ENCODE measurements at places on chromosomes 16 and 17.

DNA sequence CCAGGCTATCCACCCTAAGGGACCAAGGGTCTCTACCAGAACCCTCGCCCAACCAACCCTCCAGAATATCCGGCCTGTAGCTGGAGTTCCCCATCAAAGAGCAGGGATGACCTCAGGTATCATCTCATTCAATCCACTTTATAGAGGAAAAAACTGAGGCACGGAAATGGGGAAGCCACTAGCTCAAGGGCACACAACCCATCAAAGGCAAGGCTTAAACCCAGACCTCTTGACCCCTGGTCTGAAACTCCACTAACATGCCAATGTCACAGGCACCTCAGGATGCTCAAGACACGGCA, 1.6 kb downstream of the TBC1D10B start:
- DNase-seq = no peak

DNA sequence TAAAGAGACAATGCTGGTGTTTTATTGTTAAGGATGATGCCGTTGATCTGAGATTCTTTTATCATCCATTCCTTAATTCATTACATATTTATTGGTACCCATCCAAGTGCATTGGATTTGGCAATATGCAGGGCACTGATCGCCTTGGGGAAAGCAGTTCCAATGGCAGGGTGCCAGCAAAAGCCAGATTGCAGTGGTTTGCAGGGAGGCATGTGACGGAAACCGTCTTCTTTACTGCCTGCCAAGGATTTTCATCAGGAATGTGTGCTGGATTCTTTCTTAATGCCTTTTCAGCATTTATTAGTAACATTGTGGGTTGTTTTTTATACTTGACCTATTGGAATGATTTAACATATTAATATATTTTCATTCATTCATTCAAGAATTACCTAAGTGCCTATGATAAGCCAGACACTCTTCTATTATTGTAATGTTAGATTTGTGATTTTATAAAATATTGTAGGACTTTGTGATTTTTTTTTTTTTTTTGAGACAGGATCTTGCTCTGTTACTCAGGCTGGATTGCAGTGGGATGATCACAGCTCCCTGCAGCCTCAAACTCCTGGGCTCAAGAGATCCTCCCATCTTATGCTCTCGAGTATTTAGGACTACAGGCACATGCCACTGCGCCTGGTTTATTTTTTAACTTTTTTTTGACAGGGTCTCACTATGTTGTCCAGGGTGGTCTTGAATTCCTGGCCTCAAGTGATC, 93.4 kb upstream of the TNRC6A start:
- no peak for DNase-seq

- DNase-seq = no peak
These were observed 89.9 kb downstream of the NDE1 start for GRCh38 chr16:15739950-15740349.

DNA sequence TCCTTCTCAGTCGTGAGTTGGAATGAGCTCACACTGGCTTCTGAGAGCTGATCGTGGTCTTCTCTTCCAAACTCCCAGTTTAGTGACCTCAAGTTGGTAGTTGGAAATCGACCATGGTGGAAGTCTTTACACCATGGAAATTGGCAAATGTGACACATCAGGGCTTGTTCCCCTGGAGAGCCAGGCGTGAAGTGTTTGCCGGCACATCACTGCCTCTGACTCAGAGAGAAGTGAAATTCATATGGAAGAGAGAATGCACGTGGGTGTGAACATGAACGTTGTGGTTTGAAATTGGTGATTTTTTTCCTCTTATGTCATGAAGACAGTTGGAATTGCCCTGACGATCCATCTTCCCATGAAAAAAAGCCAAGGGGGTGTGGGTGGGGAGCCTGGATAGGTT, 47.4 kb downstream of the AXIN2 start:
- no peak for DNase-seq

DNA sequence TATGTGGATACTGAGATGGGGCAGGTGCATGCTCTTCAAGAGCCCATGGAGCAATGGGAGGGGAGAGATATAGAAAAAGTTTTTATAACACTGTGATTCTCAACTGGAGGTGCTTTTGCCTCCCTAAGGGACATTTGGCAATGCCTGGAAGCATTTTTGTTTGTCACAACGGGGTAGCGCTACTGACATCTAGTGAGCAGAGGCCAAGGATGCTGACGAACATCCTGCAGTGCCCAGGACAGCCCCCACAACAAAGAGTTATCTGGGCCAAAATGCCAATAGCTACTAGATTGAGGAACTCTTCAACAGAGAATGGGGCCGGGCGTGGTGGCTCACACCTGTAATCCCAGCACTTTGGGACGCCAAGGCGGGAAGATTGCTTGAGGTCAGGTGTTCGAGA, 67.2 kb upstream of the CLEC3A start:
- no peak for DNase-seq

GRCh38 chr16:47004652-47005051, 31.2 kb upstream of the DNAJA2 start:
- DNase-seq = no peak

- DNase-seq = no peak
These were observed 80.4 kb downstream of the ENGASE start for GRCh38 chr17:79154951-79155585.

- DNase-seq = peak; percentile 47
These were observed 722 bp downstream of the RASL10B start for GRCh38 chr17:35731917-35732805.

DNA sequence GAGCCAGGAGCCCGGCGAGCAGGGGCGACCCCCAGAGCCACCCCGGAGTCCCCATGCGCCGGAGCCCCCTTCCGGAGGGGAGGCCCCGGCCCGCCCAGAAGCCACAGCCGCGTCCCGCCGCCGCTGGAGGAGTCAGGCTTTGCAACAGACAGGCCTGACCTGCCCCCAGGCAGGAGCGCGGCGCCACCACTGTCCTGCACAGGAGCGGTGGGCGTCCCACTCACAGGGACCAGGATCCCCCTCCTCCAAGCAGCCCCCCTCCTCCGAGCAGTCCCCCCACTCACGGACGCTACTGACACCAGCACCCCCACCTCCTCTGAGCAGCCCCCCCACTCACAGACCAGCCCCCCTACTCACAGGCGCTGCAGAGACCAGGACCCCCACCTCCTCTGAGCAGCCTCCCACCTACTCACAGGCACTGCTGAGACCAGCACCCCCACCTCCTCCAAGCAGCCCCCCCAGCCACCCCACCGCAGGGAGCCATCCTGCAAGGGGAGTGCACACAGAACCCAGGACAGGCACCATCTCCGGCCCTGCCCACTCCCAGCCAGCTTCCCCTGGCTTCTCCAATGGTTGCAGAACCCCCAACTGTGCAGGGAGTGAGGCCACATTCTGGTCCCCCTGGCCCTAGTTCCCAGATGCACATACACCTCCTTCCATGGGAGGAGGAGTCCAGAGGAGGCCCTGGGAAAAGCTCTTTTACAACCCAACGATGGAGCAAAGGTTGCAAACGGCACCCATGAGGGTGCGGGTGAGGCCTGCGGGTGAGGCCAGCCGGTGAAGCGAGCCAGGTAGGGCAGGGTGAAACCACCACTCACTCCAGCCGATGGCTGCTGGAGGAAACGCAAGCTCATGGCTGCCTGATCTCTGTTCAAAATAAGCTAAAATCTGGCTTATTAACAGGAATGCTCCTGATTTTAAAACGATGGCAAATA, 69.9 kb downstream of the ABR start:
- DNase-seq = peak; percentile 86

DNA sequence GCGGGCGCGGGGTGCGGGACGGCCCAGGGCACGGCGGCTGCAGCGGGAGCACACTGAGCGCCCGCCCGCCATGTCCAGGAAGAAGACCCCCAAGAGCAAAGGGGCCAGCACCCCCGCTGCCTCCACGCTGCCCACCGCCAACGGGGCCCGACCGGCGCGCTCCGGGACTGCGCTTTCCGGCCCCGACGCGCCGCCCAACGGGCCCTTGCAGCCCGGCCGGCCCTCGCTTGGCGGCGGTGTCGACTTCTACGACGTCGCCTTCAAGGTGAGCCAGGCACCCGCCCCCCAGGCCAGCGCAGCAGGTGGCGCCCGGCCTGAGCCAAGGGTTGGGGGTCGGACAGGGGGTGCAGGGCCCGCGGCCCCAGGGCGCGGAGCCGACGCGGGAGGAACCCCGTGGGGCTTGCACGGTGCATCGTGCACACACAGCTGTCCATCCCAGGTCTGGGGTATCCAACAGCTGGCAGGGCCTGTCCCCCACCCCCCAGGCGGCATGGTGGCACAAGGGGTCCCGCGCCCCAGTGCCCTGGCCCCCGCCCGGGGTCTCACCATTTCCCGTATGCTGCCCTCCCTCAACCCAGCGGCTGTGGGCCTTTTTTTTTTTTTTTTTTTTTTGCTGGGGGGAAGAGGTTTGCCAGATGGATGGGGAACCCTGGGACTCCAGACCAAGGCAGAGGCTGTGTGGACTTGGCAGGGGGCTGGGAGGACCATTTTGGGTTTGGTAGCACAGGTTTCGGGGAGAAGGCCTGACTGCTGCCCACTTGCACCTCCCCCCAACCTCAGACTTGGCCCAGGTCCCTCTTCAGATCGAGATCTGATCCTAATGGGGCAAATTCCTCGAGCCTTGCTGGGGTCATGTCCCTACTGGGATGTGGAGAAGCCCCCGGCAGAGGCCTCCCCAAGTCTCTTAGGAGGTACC, 547 bp downstream of the RAB26 start:
- peak; percentile 59 for DNase-seq

GRCh38 chr16:19236561-19237209, 48.8 kb upstream of the CLEC19A start:
- no peak for DNase-seq

GRCh38 chr16:90053902-90054500, 23.1 kb downstream of the PRDM7 start:
- DNase-seq = no peak

GRCh38 chr17:7846063-7846735, 8.7 kb upstream of the TMEM88 start:
- no peak for DNase-seq

GRCh38 chr16:23824909-23825308, 10.9 kb upstream of the PRKCB start:
- DNase-seq = no peak

DNA sequence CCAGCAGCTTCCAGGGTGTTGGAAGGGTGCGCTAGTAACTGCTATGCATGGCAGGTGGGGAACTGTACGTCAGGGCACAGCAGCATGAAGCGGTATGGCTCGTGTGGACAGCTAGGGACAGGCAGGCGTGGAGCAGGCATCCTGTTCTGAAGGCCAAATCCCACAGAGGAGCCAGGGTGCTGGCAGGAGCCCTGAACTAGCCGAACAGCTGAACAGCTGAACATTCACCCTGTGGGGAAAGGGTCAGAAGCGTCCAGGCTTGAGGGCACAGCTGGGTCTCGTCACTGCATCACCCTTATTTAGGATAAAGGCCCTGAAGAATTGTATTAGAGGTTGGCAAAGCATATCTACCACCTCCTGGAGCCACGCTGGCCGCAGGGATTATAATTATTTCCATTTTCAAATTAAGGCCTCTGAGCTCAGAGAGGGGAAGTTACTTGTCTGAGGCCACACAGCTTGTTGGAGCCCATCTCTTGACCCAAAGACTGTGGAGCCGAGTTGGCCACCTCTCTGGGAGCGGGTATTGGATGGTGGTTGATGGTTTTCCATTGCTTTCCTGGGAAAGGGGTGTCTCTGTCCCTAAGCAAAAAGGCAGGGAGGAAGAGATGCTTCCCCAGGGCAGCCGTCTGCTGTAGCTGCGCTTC, 3.3 kb upstream of the STH start:
- no peak for DNase-seq

DNA sequence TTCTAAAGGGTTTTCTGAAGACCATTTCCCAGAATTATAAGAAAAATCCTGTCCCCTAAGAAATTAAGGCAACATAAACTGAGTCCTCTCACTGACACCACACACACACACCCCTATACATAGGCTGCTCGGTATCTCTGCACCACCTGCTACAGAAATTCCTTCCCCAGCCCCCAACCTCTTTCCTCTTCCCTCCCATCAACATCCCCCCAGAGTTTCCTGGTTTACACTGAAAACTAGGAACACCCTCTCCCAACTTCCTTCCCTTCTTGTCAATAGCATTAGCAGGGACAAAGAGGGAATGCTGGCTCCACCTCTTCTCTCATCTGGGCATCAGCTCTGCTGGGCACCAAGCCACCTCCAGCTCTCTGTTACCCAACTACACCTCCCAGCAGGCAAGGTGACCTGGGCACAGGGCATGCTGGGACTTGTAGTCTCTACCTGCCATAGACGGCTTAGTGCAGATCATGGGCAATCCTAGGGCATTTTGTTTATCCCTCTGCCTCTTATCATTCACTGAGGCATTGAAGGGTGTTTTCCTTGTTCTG, 15.7 kb downstream of the CAVIN1 start:
- no peak for DNase-seq

DNA sequence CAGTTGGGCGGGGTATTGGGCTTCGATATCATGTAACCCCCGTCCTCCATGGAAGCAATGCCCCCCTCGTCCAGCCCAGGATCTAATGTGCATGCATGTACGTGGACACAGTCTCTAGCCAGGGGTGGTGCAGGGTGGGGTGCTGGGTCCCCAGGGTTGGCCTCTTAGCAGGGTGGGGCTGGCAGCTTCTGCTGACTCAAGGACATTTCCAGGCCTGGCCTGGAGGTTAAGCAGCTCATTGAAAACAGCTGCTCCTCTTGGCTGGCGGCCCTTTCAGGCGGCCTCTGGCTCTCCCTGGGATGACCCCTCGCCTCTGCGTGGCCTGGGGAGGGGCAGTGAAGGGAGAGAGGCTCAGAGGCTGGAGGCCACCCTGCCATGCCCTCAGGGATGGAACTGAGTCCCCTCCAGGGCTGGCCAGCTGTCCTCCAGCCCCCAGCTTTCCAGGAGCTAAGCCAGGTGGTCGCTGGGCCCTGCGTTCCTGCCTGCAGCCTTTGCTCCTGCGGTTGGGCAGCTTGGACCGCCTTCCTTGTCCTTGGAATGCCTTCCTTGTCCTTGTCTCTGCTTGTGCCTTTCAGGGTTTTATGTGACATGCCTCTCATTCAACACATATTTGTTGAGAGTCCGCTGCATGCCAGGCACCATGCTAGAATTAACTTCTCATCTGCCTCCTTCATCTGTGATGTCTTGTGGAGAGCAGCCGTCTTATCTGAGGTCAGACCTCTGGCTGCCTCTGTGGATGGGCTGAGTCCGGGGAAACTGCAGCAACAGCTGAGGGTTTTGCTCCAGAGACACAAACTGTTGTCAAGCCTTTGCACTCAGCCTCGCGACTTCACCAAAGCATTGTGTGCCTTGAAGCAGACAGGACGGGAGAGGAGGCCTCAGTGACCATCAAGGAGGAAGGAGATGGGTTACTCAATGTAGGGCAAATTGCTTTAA, 26.6 kb downstream of the MRC2 start:
- DNase-seq = peak; percentile 71

DNA sequence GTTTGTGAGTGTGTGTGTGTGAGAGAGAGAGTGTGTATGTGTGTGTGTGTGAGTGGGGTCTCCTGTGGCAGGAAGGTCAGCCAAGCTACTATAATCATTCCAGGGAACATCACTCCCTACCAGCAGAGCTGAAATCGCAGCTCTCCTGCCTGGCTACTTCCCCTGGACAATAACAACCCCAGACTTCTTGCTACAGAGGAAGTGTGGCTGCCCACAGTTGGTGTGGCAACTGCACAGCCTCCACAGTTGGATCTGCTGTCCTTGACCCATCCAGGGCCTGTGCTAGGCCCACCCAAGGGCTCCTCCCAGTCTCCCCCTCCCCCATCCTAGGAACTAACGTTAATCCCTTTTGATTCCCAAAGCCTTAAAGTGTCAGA, 1.5 kb downstream of the SLC13A5 start:
- DNase-seq = no peak

Data from right kidney (tissue), 9 donors.